Posterior cingulate gyrus (tissue), 11 donors: ENCODE measurements at places on chromosomes 2 and 18.

DNA sequence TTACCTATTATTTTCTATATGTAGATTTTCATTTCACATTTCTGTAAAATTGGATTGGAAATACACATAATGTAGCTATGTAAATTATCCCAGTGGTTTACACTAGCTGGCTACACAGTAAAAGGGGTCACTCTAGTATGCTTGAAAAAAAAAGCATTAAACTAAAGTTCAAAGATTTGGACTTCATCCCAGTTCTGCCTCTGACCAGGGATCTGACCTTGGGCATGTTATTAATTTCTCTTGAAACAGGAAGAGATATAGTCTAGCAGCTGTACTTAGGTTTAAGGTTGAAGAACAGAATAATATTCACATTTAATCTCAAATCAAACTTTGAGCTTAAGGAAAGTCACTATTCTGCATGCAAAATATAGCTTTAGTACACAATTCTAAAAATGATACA is 64.5 kb upstream of the RPE start:
- no peak for DNase-seq

- no peak for DNase-seq
These were observed 359.1 kb upstream of the SPRED2 start for GRCh38 chr2:65791404-65791975.

GRCh38 chr2:159613651-159614285 is 2.6 kb downstream of the BAZ2B start:
- no peak for DNase-seq

- no peak for DNase-seq
These were observed 9.1 kb upstream of the ATG16L1 start for GRCh38 chr2:233242231-233242927.

GRCh38 chr18:46437061-46437460 is 220.0 kb downstream of the LOXHD1 start:
- DNase-seq, result no peak

GRCh38 chr2:205947621-205948495 is 138.1 kb downstream of the INO80D start:
- DNase-seq, result peak; percentile 80
